ENCODE measurements at places on chromosomes 2 and 18.

- DNase-seq = no peak
Observed at GRCh38 chr2:47530105-47530760, 127.3 kb downstream of the MSH2 start.

- DNase-seq = no peak
Observed at GRCh38 chr2:169034256-169034655, 3.1 kb upstream of the ABCB11 start.

DNA sequence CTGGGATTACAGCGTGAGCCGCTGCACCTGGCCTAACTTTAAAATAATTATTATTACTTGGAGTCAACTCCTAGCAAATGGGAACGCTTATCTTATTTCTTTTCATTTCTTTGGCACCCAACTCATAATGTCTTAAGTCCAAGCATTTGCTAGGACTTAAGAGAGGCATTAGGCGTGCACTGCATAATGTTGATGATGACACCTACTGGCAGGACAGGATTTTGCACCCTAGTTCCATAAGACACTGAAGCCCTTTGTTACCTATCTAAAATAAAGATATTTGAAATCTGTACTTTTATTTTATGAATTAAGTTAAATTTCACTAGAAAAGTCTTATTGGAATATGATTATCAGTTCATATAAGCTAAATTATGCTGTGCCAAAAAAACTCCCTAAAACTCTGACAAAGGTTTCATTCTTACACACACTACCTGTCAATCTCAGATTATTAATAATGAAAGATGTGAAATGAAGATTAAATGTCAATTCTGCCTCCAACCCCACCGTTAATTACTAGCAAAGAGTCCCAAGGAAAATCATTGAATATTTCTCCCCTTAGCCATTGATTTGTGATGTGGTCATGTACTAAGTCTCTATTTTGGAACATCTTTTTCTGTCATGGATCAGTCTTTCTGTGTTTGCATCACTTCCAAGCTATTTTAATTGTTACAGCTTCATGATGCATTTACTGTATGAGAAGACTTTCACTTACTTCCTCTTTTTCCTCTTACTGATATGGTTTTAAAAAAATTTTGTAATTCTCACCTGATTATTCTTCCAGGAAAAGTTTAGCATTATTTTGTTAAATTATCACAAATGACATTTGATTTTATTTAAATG is 12.7 kb upstream of the CDH2 start:
- peak; percentile 44 for DNase-seq

GRCh38 chr18:13241083-13241892 is 22.7 kb downstream of the LDLRAD4 start:
- DNase-seq = no peak

- DNase-seq = no peak
Observed at GRCh38 chr18:4144201-4144600, 310.9 kb downstream of the DLGAP1 start.

DNA sequence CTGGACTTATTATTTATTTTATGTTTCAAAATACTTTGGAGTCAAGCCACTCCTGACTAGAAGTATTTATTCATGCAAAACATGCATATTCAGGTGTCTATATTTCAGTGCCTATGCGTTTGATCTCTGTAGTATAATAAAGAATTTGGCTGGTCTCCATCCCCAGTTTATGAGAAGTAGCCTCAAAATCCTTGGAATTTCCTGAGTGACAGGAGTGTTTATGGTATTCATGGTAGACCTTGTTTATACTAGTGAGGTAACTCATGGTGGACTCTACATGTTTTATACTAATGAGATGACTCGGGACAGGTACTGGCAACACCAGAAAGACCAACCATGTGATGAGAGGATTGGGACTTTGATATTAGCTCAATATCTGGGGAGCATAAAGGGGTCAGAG is 43.9 kb upstream of the CSRNP3 start:
- no peak for DNase-seq

- DNase-seq = no peak
Observed at GRCh38 chr18:2030647-2031046, 540.7 kb downstream of the METTL4 start.

DNA sequence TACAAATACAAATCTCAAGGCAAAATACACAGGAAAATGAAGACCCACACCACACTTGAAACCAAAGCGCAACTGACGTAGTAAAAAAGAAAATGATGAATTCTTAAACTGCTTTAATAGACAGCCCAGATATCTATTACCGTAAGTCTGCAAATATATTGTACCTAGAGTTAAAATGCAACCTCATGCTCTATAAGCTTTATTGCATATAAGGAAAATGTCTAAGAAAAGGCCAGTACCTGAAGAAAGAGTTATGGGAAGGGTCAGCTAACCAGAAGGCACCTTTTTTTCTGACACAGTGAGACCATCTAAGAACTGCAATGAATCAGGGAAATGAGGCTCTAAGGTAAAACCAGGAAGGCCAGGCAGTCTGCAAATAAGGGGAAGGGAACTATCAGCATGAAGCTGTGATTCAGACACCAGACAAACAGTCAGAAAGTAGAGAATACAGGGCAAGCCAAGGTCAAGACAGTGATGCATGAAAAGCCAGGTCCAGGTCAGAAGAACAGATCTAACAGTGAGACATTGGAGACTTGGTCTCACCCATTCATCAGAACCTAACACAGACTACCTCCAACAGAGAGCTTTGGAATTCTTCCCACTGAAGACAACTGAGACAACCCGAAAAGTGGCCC is 46.9 kb downstream of the PDE11A start:
- DNase-seq = no peak

GRCh38 chr2:62760555-62760954 is 55.0 kb downstream of the EHBP1 start:
- DNase-seq = no peak

DNA sequence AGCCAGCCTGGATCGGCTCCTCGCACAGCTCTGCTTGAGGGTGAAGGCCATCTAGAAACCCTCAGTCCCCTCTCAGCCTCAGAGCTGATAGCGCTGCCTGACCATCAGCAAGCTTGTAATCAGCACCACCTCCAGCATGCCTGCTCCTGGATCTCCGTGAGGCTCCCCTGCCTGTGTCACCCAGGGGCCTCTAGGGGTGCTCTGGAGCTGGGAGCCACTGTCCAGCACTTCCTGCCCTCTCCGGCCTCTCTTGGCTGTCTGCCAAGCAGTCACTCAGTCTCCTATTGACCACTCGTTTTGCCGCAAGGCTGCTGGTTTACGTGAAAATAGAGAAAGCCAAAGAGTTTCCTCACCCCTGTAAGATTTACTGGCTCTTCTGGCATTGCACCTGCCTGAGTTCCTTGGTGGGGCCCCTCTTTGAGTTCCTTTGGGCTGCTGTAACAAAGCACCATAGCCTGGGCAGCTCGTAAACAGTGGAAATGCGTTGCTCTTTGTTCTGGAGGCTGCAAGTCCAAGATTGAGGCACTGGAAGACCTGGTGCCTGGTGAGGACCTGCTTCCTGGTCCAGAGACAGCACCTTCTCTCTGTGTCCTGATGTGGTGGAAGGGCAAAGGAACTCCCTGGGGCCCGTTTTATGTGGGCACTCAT is 17.9 kb downstream of the CAPN10 start:
- DNase-seq = peak; percentile 89

All from globus pallidus (tissue), 1 donor.